ENCODE measurements at places on chromosomes 4 and X.

DNA sequence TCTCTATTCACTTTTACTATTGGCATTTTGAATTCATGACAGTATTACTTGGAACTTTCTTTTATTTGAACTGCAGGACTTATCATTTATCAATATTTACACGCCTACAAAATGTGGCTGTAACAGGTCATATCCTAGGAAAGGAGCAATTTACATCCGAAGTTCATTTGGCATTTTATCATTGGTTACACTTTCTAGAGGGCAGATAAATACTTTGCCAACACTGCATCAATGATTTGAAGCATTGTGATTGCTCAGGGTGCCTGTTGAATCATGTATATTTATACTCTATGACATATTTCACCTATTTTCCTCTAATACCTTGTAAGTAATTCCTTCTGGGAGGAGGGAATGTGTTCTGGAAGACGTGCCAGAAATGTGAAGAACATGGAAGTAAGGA lies 136.7 kb downstream of the MID1IP1 start:
- no peaks in the 10 kb centered on the region for H3K36me3 ChIP-seq
- no peak overlapping the region for H3K4me3 ChIP-seq
- H3K4me1 ChIP-seq: no peaks in the 10 kb centered on the region
- H3K27ac ChIP-seq: no peak overlapping the region

GRCh38 chr4:10664408-10664807 lies 20.2 kb downstream of the CLNK start:
- H3K27me3 ChIP-seq: peaks cover 15% of the 10 kb centered on the region
- peak; percentile 78 for DNase-seq
- no peaks in the 10 kb centered on the region for H3K36me3 ChIP-seq
- H3K27ac ChIP-seq: peak overlapping the region; percentile 31
- H3K4me3 ChIP-seq: no peak overlapping the region
- H3K4me1 ChIP-seq: peaks cover 7% of the 10 kb centered on the region

- H3K27me3 ChIP-seq: no peaks in the 10 kb centered on the region
- H3K4me1 ChIP-seq: no peaks in the 10 kb centered on the region
- no peak overlapping the region for H3K27ac ChIP-seq
- H3K4me3 ChIP-seq: no peak overlapping the region
Observed at GRCh38 chr4:81429031-81429430, 42.7 kb downstream of the RASGEF1B start.

- H3K4me3 ChIP-seq: no peak overlapping the region
- H3K27me3 ChIP-seq: no peaks in the 10 kb centered on the region
- no peaks in the 10 kb centered on the region for H3K36me3 ChIP-seq
Observed at GRCh38 chr4:152408514-152409327, 127.2 kb downstream of the FBXW7 start.

DNA sequence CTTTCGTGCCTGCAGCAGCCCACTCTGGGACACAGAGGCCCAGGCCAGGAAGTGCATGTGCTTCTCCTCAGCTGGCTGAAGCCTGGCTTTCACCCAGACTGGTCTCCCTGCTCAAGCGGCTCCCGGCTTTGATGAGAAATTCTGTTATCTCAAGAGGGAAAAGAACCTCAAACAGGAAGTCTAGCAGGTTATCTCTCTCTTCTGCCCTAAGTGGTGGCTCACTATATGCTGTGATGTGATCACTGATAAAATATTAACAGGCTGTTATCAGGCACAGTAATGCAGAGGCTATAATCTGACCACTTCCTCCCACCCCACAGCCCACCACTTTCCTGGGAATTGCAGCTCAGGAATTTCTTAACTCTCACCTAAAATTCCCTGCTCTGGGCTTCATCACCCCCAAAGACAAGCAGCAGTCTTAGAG lies 13.3 kb downstream of the CLDN2 start:
- peaks cover 16% of the 10 kb centered on the region for H3K4me1 ChIP-seq
- DNase-seq: peak; percentile 21
- H3K27ac ChIP-seq: no peak overlapping the region

- H3K4me3 ChIP-seq: no peak overlapping the region
- no peaks in the 10 kb centered on the region for H3K4me1 ChIP-seq
- H3K36me3 ChIP-seq: no peaks in the 10 kb centered on the region
- peak; percentile 72 for DNase-seq
- H3K27me3 ChIP-seq: no peaks in the 10 kb centered on the region
Observed at GRCh38 chr4:158796370-158797140, 27.7 kb downstream of the FNIP2 start.

DNA sequence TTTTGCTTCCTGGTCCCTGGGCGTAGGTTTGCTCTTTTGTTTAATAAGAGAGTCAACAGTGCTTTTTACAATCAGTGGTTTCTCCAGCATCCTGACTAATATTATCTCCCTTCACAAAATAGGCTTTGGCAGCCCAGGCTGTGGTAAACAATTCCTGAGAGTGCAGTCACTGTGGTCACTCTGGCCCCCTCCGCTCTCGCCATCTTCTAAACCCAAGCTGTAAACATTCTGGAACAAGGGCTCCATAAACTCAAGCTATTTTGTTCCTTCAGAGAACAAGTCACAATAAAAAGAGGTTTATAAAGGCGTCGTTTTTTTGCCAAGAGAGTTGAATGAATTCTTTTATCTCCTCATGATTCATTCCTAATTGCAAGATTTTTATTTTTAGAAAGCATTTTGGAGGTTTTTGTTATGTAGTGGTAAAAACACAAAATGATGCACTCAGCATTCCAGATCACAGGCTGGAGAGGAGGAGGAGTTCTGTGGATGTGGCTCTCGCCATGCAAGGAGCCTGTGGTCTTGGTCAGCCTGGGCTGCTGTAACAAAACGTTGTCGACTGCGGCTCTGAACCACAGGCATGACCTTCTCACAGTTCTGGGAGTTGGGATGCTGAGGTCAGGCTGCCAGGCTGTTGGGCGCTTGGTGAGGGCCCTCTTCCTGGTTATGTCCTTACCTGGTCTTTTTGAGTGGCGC lies 486.4 kb upstream of the FAT1 start:
- no peak overlapping the region for H3K4me3 ChIP-seq
- peak overlapping the region; percentile 51 for H3K27ac ChIP-seq
- H3K36me3 ChIP-seq: no peaks in the 10 kb centered on the region
- DNase-seq: peak; percentile 77

GRCh38 chr4:86759298-86759697 lies 89.9 kb downstream of the SLC10A6 start:
- no peak overlapping the region for H3K27ac ChIP-seq
- H3K4me3 ChIP-seq: no peak overlapping the region
- H3K4me1 ChIP-seq: no peaks in the 10 kb centered on the region
- H3K27me3 ChIP-seq: no peaks in the 10 kb centered on the region
- no peak for DNase-seq
- peaks cover 14% of the 10 kb centered on the region for H3K36me3 ChIP-seq

DNA sequence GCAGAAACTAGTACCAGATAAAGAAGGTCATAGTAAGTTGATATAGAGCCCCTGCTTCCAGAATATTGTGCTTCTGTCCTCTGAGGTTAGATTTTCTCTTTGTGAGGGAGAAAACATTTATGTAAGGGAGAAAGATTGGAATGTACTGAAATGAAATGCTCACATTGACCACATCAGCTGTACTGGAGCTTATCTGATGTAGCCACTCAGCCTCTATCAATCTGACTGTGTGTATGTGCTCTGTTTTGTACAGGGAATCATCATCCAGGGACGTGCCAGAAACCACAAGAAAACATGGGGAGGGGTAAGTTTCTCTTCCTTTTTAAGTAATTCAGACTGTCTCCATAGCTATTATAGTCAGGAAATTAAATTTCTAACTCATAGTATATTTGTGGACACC lies 56.8 kb downstream of the PRRG1 start:
- DNase-seq: no peak
- no peak overlapping the region for H3K4me3 ChIP-seq
- H3K27me3 ChIP-seq: no peaks in the 10 kb centered on the region
- H3K27ac ChIP-seq: no peak overlapping the region
- H3K4me1 ChIP-seq: no peaks in the 10 kb centered on the region
- H3K36me3 ChIP-seq: no peaks in the 10 kb centered on the region

DNA sequence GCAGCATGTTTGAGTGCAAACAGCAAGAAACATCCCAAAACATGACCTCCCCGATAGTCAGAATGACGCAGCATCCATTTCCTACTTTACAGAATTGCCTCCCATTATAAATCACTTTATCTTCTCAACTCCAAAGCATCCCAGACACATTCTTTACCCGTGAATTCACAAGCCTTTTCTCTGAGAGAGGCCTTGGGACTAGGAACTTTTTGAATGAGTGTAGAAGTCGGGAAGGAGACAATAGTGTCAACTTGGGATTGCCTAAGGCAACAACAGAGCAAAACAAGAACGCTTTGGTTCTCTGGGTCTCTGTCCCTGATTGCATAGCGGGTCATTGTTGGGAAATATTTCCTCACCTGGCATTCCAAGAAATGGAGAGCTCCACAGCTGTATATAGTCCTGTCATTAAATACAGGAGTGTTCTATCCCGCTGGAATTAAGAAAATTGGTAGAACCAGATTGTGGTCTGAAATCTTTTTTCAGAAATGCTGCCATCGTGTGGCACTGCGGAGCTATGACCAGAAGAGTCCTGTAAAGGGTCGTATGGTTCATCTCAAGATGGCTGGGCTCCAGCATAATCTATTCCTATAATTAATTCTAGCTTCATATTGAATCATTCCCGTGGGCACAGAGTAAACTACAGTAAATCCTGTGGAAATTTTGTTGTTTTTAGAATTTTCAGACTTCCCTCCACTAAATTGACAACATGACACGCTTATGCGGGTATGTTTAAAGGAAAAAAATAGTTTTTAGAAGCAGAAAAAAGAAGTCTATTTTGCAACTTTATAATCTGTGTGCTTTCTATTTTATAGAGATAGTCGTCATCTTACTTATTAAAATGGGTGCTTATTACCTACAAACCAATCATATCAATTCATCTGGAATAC lies 2.0 kb upstream of the SPP1 start:
- H3K27me3 ChIP-seq: peaks cover 14% of the 10 kb centered on the region
- peak overlapping the region; percentile 89 for H3K27ac ChIP-seq
- peaks cover 18% of the 10 kb centered on the region for H3K4me1 ChIP-seq
- H3K36me3 ChIP-seq: no peaks in the 10 kb centered on the region
